CD4-positive, alpha-beta T cell treated with Interferon alpha-2 for 1 hour (primary cell): ENCODE measurements at places on chromosomes 2 and 18.

GRCh38 chr2:176407706-176408105, 138.5 kb downstream of the MTX2 start:
- DNase-seq, result no peak

DNA sequence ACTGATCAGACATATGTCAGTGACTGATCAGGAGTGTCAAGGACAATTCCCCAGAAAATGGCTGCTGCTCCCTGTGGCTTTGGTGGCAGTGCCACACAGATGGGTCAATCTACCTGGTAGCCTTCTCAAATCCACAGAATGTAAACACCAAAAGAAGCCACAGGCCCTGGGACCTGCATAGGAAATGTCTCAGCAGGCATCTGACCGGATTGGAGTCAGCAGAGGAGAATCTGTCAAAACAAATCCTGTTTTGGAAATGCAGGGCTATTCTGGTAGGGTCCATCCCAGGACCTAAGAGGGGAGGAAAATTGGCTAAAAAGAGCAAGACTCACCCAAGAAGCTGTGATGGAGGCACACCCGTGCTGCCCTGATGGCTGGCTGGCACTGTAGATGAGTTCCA, 189.7 kb downstream of the TMEM247 start:
- DNase-seq, result no peak

GRCh38 chr18:9814431-9814830, 71.3 kb upstream of the TXNDC2 start:
- no peak for DNase-seq

DNA sequence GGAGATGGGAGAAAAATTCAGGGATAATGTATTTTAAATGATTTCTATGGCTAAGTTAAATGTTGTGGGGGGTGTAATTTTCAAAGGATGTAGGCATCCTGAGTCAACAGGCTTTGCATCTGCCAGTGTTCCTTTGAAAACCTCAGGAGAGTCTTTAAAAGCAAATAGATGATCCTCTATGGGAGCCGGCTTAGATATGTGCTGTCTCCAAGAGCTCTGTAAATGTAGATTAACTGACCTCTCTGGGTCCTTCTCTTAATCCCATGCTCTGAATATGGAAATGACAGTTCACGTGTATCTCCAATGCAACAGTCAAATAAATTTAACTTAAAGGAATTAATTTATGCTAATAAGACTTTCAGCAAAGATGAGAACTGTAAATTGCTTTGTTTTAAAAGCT, 292.7 kb downstream of the ERBB4 start:
- DNase-seq, result no peak

DNA sequence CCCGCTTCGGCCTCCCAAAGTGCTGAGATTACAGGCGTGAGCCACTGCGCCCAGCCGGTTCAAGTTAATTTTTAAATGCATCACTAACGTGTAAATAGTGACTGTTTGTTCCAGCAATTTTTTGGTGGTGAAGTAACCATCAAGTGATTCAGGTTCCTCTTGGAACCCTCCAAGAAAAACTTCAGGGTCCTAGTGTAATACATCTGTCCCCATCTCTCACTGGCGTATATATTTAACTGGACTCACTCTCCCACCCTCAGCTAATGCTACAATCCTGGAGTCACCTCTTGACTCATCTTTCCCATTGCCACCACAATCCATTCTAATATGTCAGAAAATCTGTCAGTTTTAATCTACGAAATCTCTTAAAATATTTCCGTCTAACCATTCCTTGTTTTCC, 10.3 kb downstream of the SULT1C4 start:
- DNase-seq, result no peak

DNA sequence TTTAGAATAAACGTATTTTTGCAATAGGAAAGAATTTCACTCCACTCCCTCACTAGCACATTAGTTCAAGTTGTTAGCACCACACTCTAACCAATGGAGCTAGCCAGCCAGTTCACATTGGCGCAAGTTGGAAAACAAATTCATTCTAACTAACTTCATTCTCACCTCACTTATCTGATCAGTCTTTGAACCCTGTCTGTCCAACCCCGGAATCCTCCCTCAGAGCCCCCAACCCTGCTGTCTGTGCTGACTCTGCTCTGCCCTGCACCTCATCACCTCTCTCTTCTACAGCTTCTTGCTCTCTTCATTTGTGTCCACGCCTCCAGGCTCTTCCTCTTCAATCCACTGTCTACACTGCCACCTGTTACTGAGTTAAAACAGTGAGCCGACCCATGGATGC, 356.5 kb downstream of the IRS1 start:
- DNase-seq, result no peak

GRCh38 chr2:110866466-110866865, 134.1 kb downstream of the ACOXL start:
- DNase-seq, result no peak

DNA sequence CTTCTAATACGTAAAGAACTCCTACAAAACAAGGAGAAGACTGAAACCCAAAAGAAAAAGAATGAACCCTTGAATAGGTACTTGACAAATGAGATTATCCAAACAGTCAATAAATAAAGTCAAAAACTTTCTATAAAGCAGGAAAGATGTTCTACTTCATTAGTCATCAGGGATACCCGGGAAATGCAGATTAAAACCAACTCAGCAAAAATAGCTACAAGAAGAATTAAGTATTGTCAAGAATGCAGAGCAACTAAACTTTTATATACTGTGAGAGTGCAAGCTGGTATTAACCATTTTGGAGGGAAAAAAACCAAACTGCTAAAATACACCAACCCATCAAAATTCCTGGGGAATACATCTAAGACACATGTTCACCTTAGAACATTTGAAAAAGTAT, 10.4 kb downstream of the TXNL1 start:
- no peak for DNase-seq

DNA sequence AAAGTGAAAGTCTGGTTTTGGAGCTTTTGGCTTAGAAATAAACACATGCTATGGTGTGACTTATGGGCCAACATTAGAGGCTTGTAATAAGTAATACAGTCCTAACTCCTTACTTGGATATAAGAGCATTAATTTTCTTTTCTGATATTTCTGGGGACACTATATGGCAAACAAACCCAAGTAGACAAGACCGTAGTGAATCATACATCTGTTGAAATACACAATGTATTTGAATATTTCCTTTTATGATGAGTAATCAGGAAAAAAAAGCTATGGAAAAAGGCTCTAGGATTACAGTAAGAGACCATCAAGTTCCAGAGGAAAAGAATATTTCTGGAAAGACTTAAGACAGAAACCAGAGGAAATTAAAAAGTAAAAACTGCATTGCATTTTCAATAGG, 146.0 kb upstream of the CYP26B1 start:
- no peak for DNase-seq

GRCh38 chr18:7467708-7468466, 99.2 kb upstream of the PTPRM start:
- DNase-seq, result no peak

DNA sequence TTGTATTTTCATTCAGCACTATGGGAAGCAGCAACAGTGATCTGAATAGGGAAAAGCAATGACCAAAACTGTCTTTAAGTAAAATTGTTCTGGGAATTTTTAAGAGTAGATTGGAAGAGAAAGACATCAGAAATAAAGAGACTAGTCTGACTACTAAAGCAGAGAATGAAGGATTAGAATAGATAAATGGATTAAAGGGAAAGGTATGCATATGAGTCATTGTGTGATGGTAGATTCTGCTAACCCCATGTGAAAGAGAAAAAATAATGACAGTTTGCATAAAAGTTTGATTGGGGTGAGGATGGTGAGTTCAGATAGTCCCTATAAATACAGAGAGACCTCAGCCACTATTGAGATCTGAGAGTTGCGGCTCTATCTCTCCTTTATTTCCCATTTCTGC, 139.6 kb upstream of the DCC start:
- DNase-seq, result no peak

DNA sequence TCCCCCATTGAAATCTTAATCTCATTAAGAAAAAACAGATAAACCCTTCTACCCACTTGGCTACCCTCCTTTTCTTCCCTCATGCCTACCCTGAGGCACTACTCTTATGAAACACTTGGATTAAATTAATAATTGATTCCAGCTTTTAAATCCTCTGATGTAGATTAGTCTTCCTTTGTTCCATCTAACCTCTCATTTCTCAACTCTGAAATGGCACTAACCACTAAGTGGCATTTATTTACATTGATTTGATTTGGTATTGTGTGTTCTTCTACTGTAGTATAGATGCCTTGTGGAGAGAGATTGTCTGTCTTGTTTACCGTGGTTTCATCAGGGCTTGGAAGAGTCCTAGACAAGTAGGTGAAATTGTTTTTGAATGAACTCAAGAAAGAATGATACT, 26.7 kb downstream of the ITGA4 start:
- DNase-seq, result no peak

DNA sequence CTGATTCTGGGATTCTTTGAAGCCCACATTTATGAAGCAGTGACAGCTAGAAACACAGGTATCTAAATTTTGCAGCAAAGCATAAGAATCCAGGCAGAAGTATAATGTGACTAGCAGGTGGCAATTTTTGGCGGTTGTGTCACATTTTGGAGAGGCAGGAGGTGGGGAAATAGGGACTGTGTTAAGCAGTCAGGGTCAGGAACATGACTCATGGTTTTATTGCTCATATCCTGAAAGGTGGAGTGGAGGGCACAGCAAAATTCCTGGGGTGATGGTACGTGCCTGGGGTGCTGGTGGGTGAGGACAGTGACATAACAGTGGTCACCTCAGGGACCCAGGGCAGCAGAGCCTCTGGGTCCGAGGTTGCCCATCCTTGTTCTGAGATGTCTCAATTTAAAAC, 63.5 kb upstream of the TTN start:
- DNase-seq, result no peak

GRCh38 chr18:48124857-48125626, 194.6 kb upstream of the SMAD2 start:
- DNase-seq, result no peak

- no peak for DNase-seq
Observed at GRCh38 chr2:18473241-18474181, 86.9 kb downstream of the RDH14 start.

DNA sequence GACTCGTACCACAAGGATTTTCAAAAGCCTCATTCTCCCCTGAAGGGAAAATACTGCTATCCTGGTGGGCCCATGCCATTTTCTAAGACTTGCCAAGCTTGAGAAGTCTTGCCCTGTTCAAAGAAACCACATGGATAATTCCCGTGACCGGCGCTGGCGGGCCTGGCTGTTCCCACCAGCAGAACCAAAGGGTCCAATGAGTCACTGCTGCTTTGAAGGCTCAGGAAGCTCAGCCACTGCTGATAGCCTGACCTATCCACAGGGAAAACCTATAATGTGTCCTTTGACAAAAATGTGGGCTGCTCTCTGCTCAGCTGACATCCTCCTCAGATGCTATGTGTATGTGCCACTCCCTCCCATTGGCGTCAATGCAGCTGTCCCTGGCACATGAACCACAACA, 137.9 kb upstream of the RAB12 start:
- no peak for DNase-seq

DNA sequence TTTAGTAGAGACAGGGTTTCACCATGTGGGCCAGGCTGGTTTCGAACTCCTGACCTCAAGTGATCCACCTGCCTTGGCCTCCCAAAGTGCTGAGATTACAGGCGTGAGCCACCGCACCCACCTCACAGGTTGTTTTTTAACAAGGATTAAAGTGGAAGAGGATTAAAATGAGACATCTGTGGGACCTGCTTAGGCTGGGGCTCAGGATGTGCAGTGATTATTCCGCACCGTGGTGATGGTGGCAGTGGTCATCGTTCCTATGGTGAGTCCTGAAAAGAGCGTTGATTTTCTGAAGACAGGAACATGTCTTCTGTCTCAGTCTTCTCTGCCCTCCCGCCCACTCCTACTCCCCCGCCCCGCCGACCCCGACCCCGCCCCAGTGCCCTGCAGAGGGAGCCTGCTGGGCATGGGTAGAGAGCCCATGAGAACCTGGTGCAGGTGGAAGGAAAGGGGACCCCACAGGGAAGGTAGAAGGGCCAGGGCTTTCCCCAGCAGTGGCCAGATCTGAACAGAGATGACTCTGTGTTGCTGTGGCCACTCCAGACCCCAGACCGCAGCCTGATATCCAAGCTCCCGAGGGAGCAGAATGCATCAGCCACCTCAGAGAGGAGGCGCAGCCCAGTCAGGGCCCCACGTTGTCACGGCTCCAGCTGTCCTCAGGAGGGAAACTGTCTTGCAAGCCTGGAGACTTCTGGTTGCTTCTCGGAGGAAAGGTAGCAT, 34.5 kb upstream of the FOSL2 start:
- DNase-seq, result no peak

- DNase-seq, result no peak
Observed at GRCh38 chr18:22683196-22683676, 249.9 kb upstream of the RBBP8 start.

GRCh38 chr2:158687315-158687714, 107.8 kb upstream of the DAPL1 start:
- no peak for DNase-seq

DNA sequence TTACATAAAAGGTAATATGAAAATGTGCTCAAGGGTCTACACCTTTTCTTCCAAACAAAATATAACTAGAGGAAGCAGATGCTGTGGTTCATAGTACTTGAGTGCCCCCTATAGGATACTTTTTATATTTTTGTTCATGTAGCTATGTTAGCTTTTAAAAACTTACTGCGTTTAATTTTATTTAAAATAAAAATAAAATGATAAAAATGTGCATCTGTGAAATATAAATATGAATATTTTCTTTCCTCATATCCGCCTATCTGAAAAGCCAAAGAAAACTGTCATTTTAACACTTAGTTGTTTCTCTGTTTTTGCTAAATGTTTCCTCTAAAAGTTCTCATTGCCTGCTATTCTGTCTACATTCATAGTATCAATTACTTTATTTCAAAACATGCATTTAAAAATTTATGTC, 9.6 kb upstream of the LRP1B start:
- DNase-seq, result no peak

DNA sequence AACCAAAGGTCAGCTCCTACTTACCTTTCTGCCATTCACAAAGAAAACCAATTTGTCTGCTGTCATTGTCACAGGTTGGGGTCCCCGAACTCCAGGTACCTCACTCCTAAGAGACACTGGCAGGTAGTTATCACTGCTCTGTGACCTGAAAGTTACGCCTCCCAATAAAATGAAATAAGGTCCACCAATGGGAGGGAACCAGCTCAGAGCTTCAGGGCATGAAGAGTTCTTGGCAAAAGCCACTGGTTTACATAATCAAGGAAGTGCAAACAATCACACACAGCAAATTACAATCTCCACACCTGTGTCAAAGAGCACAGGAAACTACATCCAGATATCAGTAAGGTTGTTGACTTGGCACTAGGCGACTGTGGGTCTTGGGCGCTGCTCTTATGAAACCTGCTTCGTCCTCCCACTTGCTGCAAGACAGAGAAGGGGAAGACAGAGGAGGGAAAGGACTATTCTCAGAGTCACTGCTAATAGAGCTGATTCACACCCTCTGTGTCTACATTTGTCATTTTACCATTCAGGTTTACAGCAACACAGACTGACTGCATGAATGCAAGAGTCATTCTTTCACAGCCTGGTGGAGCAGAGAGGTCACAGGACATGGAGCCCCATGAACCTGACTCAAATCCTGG, at the start of gene XDH:
Gene XDH, minus strand, starts transcription at position 142 of the 641 bp plus-strand sequence. Its CDS starts 76 bp downstream, at position 66.
- DNase-seq, result no peak

- DNase-seq, result no peak
Observed at GRCh38 chr2:211068108-211068780, 511.8 kb downstream of the CPS1 start.

- DNase-seq, result no peak
Observed at GRCh38 chr2:30410217-30410616, 36.8 kb upstream of the LCLAT1 start.

GRCh38 chr2:46145840-46146239, 151.4 kb upstream of the EPAS1 start:
- DNase-seq, result no peak

- no peak for DNase-seq
Observed at GRCh38 chr2:222751238-222751637, 79.8 kb downstream of the MOGAT1 start.

- DNase-seq, result no peak
Observed at GRCh38 chr2:9004338-9005204, 1.1 kb upstream of the MBOAT2 start.
